ENCODE measurements at places on chromosomes 7 and 10.

DNA sequence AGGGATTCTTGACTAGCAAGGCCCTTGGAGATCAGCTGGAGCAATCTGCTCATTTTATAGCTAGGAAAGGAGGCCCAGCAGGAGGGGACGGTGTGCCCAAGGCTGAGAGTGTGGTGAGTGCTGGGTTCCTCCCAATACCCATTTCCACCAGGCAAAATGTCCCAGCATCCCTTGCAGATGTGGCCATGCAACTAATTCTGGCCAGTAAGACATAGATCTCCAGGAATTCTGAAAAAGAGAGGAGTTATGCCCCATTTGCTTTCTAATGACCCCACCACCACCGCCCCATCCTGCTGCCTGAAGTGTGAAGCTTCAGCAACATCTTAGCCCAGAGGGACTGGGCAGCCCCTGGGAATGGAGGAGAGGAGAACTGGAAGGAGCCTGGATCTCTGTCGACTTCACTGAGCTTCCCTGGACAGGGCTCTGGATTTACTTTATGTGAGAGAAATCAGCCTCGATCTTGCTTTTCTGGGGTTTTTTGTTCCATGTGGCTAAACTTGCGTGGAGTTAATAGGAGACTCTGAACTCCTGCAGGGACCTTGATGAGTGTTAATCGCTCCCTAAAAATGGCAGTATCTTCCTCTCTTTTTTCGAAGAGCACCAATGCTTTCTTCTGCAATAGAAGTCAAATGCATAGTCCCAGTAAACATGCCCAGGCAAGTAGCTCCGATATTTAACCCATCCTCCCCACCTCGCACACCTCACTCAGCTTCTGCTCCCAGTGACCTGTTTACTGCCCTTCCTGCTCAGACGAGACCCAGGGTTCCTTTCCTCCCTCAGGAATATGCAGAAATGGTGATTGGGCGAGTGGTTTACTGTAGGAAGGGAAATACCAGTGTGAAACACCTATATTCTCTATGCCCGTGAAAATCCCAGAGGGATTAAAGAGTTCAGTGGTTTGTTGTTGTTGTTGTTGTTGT lies 127.5 kb upstream of the GPR26 start:
- DNase-seq, result no peak

- DNase-seq, result peak; percentile 82
Observed at GRCh38 chr10:104330168-104331110, 7.8 kb downstream of the ITPRIP start.

DNA sequence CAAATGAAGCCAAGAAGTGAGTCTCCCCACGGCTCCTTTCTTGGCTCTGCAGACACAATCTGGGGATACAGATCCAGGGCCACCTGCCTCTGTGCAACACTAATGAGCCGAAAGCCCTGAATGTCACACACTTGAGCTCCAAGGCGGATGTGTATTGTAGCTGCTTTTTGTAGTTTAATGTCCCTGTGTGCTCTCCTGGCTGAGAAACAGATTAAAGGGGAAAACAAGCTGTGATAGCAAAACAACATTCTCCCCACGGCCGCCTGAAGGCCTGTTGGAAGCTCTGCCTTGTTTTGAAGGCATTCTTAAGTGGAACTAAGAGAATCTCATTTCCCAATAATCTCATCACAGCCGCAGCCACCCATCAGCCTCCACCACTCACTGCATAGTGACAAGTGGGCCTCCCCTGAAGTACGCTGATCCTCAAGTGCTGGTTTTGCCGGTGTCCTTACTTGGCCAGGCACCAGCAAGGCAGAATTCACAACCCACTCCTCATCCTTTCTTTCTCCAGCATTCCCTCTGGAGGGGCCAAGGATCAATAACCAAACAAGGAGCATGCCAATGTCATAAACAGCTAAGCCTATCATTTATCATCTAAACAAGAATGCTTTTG lies 44.4 kb upstream of the AMPH start:
- no peak for DNase-seq

DNA sequence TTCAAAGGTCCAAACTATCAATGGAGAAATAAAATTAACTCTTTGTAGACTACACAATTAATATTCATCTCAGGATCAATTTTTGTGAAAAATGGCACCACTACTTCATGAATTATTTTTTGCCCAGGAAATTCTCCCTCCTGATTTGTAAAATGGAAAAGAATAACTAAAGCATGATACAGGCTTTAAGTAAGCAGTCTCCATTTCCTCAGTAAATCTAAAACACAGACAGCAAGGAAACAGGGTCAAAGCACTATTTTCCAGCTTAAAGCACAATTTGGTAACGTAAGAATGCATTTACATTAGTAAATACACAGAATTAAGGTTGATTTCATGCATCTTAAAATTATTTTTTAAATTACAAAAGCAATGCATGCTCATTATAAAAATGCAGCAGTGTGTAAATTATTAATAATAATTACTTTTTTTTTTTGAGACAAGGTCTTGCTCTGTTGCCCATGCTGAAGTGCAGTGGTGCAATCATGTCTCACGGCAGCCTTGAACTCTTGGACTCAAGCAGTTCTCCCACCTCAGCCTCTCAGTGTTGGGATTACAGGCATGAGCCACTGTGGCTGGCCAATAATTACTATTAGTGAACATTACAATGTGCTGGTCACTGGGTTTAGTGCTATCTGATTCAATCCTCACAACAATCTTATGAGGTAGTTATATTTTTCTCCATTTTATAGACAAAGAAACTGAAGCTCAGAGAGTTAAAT lies 26.1 kb upstream of the VCL start:
- no peak for DNase-seq

DNA sequence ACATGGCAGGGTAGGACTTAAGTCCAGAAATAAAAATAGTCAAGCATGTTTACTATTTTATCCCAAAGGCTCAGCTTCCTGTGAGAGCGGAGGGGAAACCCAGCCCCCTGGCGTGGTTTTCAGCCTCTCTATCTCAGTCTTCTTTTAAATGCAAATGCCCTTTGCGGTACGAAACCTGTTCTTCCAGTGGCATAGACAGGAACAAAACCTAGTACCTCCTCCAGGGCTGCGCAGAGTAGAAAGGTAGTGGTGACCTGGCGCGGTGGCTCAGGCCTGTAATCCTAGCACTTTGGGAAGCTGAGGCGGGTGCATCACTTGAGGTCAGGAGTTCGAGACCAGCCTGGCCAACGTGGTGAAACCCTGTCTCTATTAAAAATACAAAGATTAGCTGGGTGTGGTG lies 181.3 kb upstream of the FOXK1 start:
- no peak for DNase-seq

- peak; percentile 25 for DNase-seq
Observed at GRCh38 chr7:134315679-134316538, 821 bp downstream of the SLC35B4 start.

- DNase-seq, result no peak
Observed at GRCh38 chr7:5349005-5349380, 66.2 kb downstream of the SLC29A4 start.

DNA sequence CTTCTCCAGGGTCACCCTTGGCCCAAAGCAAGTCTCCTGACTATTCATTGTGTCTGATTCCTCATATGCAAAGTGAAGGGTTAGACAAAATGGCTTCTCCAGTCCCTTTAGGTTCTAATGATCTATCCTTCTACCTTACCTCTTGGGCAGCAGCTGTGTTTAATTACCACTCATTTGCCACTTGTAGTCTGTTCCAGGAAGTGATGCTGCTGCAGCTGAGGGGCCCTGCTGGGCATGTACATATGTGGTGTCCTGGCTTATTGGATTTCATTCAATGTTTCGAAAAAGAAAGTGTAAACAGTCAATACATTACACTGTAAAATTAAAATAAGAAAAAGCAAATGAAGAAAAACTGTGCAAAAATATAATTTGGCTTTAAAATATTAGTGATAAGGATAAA lies 36.6 kb downstream of the SCIN start:
- DNase-seq, result no peak

DNA sequence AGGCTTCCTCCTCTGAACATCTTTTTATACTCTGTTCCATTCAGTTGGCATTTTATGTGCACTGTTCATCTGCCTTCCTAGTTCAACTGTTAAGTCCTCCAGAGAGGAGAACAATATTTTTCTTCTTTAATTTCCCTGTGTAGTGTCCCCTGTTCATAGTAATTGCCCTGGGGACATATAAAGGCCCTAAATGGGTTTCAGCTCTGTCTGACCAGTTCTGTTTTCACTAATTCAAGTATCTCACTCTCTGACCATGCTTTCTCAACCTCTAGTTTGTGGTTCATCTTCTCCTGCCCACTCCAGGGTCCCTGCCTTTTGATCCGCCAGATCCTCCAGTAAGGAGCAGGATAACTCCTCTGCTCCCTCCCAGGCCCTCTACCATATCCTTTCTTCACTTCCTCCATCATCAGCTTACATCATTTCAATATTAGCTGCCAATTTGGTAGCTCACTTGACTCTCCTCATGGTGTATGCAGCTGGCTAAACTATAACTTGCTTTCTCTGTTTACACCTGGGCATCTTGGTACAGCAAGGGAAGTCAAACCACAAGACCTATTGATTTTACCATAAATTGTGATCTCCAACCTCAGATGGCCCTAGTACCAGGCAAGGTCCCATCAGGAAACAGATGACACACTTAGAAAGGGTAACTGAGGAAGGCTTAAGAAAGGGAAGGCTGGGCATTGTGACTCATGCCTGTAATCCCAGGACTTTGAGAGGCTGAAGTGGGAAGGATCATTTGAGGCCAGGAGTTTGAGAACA lies 17.7 kb upstream of the C10orf67 start:
- no peak for DNase-seq

DNA sequence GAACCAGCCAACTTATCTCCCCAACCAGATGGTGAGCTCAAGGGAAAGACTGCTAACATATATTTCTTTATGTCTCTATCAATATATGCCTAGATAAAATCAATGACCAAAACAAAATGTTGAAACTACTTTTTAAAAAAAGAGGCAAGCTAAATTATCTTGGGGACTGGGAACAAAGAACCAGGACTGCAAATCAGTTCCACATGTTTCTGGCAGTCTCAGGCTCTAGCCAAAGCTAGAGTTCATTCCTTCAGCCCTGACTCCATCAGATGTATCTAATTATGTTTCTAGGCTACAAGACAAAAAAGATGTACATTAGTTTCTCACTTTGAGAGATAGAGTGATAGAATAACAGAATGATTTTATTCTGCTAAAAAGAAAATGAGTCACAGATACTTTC lies 1290.3 kb upstream of the SORCS1 start:
- no peak for DNase-seq

GRCh38 chr10:133456041-133456951 lies 2.6 kb downstream of the SCART1 start:
- DNase-seq, result no peak

- DNase-seq, result no peak
Observed at GRCh38 chr7:151207804-151208203, 2.5 kb downstream of the H2BK1 start.

DNA sequence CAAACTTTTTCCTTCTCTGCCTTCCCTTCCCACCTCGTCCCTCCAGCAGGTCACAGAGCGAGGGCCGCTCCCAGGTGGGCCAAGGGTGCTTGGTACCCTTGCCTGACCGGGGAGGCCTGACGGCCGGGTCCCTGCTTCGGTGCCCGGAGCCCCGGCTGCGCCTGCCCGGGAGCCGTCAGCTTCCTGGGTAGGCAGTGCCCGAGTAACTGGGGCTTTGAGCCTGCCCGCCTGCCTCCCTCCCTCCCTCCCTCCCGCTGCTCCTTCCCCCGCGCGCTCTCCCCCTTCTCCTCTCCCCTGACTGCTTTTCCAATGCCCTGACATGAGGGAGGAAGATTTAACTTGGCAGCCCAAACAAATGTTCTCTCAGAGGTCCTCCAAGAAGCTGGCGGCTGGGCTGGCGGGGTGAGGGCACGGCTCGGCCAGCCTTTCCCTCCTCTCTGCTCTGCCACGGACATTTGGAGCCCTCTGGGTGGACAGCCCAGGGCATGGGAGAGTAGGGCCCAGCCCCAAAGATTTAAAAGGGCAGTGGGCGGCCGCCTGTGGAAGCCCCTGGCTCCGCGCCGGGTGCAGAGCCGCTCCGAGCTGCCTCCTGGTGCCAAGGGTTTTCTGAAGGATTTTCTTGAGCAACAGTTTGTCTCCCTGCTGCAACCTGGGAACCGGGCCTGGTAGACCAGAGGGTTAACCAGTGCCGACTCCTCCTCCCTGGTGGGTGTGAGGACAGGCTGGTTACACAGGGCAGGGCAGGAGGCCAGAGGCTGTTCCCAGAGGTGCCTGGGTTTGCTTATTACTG lies 2.0 kb downstream of the ZMIZ1 start:
- peak; percentile 45 for DNase-seq

DNA sequence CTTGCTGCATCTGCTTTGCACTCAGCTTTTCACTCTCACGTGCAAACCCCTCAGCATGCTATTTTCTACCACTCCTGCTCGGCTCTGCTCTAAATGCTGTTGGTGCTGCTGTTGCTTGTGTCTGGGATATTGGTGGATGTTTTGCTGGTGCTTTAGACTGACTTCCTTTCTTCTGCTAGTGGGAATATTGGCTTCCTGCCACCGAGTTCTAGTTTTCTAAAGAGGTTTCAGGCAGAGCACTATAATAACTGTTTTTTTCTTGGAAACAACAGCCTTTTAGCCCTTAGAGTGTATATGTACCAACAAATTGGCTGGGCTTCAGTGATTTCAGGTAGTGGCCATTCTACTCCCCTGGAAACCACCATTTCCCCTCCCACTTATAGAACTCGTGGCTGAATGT lies 27.8 kb downstream of the TMEM236 start:
- no peak for DNase-seq

DNA sequence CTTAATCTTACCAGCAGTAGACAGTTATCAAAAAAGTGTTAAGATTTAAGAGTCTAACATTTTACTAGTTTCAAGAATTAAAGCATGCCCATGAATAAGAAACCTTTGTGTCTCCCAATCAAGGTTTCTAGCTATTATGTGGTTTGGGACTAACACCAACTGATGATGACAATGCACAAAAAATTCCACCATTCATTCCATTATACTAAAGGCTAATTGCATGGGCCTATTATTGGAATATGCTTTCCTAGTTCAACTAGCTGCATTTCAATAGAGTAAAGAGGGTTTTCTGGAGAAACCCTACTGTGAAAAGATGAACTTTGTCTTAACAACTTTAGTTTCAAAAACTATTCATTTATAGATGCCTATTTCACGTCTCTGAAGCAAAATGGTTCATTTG lies 44.6 kb downstream of the UBE2H start:
- no peak for DNase-seq

- DNase-seq, result no peak
Observed at GRCh38 chr10:32171204-32171603, 115.0 kb upstream of the KIF5B start.

GRCh38 chr10:132422903-132423825 lies 26.2 kb downstream of the PWWP2B start:
- no peak for DNase-seq

All from brain microvascular endothelial cell (primary cell).